ENCODE measurements at places on chromosomes 4 and X.

- no peak for DNase-seq
Observed at GRCh38 chr4:74770226-74770910, 24.0 kb downstream of the BTC start.

DNA sequence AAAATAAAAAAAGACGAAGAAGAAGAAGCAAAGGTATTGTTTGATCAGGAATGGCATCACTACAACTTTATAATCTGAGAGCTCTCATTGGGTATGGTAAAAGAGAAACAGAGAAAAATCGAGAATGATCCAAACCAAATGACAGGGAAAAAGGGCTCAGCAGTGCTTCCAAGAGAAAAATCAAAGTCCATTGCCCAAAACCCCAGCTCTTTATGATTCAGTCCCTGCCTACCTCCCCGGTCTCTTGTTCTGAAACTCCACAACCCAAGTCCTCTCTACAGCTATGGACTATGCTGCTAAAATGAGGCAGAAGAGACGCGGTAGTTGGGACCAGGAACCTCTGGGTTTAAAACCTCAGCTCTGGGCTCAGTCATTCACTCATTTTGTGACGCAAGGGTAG lies 341.1 kb upstream of the PPARGC1A start:
- DNase-seq: no peak

DNA sequence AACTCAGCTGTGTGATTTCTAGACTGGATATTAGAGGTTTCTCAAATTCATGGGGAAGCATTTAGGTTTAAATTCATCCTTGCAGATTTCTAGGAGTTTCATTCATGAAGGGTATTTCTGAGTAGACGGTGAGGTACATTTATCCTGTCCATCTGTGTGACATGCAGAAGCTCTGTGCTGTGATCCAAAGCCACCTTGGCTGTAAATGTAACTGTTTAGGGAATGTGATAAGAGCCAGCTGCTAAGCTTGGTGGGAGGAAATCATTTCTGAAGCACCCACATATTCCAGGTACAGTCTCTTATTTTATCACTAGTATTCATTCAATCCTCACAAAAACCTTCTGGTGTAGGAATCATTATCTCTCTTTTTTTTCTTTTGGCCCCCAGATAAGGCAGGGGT lies 8.7 kb upstream of the DCTD start:
- no peak for DNase-seq

DNA sequence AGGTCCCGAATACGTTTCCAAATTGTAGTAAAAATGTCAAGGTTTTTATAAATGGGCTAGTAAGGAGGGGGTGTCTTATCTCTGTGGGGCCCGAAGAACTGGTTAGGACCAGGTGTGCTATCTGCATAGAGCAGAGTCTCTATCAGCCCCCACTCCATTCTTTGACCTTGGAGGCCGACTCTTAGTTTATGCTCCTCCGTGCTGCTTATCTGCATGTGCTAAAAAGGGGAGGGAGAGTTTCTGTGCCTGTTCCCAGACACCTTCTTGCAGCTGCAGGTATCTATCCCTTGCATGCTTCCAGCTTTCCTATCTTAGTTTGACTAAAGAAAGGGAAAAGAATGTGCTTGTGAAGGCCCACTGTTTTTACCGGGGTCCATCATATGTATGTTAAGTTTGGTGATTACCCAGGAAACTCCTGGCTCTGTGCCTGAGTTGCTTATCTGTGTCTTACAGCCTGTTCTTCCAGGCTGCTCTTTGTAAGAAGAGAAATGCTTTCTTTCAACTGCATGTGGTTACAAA lies 28.6 kb upstream of the NAF1 start:
- no peak for DNase-seq

DNA sequence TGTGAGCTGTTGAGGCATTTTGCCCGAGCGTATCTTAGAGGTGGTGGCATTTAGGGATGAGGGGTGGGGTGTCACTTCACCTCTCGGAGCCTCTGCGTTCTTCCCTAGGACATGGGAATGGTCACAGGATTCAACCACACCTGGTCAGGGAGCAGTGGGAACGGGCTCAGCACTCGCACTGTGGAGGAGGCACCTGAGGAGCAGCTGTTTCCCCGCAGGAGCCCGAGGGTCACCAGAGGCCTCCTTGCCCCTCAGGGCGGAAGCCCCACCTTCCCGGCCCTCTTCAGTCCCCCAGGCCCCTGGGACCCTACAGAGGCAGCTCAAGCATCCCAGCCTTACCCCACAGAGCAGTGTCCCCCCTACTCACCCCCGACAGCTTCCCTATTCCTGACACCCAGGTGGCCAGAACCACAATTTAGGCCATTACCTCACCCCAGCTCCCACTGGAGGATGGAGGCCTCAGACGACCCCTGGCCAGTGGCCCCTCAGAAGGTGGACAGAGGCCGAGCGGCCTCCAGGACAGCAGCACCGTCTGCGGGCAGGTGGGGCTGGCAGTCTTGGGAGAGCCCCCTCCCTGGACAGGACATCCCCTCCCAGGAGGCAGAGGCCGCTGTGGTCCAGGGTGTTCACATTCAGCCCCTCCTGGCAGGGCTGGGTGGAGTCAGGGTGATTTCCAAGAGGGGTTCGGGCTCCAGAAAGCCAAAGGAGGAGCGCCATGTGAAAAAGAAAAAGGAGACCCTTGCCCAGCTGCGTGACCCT lies 4.2 kb upstream of the HTRA3 start:
- no peak for DNase-seq

- no peak for DNase-seq
Observed at GRCh38 chrX:118164138-118164537, 47.5 kb upstream of the KLHL13 start.

- no peak for DNase-seq
Observed at GRCh38 chr4:34485252-34485651, 1759.1 kb downstream of the ARAP2 start.

DNA sequence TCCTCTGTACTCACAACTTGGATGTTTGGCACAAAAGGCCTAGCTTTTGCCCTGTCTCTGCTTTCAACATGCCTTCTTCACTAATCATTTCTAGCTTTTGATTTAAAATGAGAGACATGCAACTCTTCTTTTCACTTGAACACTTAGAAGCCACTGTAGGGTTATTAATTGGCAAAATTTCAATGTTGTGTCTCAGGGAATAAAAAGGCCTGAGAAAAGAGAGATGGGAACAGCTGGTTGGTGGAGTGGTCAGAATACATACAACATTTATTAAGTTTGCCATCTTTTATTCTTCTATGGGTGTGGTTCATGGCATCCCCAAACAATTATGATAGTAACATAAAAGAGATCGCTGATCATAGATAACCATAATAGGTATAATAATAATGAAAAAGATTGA lies 114.3 kb downstream of the FBXW7 start:
- no peak for DNase-seq

GRCh38 chr4:106165351-106166010 lies 150.5 kb downstream of the TBCK start:
- DNase-seq: no peak

DNA sequence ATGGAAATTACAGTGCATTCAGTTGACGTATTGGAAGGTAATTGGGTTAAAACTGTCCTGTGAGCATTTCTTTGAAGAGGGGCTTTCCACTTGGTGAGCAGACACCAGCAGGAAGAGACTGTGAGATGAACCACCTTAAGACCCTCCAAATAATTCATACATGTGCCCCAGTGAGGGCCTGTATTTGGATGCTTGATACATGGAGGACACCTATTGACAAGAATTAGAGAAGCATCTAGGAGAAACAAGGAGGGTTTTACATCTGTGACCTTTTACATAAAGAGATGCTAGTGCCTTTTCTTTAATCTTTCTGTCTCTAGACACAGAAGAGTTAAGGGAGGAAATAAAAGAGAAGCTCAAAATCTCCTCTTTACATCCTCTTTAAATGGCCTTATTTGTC lies 1115.3 kb upstream of the IGFBP7 start:
- DNase-seq: no peak

DNA sequence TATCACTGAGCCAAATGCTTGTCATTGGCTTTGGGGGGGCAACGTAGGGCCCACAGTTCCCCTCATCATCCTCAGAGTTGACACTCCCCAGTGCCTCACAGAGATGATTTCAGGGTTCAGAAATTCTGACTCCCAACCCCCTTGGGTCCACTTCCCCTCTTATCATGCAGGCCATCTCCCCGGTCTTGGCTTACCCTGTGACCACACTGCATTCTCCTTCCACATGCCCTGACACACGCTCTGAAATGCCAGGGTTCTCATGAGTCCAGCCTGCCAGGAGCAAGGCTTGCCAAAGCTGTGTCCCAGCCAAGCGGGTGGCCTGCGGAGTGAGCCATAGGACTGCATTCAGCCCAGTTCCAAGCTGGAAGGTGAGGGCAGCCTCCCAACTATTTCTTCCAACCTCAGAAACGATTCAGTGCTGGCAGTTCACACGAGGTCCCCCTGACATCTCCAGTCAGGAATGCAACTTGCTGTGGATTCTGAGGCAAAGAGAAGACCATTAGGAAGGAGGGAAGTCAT lies 101.2 kb downstream of the SMIM20 start:
- no peak for DNase-seq

- DNase-seq: no peak
Observed at GRCh38 chr4:129415004-129415403, 319.1 kb downstream of the C4orf33 start.

GRCh38 chr4:125739760-125740159 lies 425.0 kb downstream of the FAT4 start:
- DNase-seq: no peak

- DNase-seq: no peak
Observed at GRCh38 chrX:37350034-37350365, 836 bp downstream of the PRRG1 start.

DNA sequence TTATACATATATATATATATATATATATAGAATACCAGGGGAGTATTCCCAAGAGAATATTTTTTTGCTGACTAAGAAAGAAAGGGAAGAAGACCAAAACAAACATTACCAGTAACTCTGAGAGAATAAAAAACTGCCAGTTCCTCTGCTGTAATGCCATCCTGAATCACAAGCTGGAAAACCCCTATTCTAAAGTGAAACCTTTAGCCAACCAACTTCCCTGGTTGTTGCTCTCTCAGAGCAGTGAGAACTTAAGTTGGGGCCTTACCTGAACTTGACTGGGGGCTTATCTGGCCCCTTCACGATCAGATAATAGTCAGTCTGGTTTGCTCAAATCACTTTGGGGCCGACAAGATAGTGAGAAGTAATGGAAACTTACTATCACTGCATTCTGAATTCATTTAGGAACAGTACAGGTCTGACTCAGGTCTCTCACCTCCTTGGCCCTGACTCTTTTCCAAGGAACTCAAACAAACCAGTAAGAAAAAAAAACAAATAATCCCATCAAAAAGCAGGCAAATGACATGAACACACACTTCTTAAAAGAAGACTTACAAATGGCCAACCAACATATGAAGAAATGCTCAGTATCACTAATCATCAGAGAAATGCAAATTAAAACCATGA lies 62.5 kb downstream of the CD40LG start:
- no peak for DNase-seq

DNA sequence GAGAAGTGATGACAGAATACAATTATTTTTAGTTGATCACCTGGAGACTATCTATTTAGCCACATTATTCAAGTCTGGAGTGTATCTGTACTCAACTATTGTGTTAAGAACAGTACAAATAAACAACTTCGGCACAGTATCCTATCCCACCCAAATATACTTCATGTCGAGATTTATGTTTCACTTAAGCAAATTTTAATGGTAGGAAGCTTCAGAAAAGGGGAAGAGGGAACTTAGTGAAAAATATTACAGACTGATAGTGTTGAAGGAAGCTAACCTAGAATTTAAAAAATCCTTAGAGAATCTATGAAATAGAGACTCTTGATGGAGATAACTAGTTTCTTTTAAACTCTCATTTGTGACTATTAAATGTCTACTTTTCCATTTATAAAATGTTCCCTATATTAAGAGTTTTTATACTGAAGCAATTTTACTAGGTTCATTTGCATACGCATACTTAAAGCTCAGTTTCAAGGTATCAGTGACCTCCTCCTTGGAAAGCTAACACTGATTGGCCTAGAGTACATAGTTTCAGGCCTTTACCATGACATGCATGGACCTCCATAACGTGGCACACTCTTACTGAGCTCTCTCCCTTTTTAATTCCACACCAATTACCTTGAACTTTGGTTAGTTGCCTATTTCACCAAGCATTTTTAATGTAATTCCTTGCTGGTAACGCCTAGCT lies 197.7 kb downstream of the CAMK2D start:
- DNase-seq: no peak

DNA sequence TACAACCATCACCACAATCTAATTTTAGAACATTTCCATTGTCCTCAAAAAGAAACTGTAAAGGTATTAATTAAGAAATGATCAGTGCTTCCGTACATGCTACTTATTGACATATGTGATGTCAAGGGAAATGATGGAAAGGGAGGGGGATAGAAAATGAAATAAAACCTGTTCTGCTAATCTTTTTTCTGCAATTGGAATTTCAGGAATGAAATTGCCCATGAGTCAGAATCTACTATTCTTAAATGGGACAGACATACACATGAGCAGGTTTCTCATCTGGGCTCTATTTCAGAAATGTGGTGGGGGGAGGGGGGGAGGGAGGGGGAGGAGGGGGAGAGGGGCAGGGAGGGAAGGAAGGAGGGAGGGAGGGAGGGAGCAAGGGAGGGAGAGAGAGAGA lies 91.0 kb downstream of the SHROOM4 start:
- no peak for DNase-seq

DNA sequence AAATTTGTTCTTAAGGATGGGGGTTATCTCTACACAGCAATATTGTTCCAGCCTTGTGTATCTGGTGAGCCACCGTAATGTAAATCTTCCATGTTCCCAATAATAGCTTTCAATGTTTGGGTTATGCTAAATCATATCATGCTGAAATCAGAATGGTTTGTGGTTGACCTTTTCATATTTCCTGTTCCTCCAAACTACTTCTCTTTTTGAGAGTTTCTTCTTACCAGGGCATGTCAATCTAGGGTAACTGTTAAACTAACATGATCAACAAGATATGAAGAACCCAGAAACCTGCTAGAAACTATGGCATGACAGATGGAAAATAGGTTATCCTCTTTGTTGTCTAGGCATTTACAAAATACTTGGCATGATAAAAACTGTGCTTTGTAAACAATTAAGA lies 22.0 kb downstream of the TNMD start:
- DNase-seq: no peak
